NCI-H1092 (cell line): ENCODE measurements at places on chromosomes 12 and 14.

GRCh38 chr14:86513564-86513963 lies 983.6 kb downstream of the FLRT2 start:
- DNase-seq = no peak

DNA sequence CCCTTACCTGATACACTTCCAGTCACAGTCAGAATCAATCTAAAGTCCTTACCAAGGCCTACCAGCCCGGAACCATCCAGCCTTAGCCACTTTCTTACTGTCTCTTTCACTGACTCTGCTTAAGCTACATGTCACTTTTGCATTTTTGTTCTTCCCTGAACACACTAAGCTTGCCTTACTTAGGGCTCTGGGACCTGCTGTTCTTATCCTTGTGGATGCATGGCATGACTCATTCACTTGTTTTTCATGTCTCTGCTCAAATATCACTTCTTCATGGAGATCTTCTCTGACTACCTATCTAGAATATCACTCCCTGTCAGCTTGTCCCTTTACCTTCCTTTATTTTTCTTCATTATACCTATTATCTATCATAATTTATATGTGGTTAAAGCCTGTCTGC lies 65.6 kb upstream of the ZDHHC17 start:
- no peak for DNase-seq

DNA sequence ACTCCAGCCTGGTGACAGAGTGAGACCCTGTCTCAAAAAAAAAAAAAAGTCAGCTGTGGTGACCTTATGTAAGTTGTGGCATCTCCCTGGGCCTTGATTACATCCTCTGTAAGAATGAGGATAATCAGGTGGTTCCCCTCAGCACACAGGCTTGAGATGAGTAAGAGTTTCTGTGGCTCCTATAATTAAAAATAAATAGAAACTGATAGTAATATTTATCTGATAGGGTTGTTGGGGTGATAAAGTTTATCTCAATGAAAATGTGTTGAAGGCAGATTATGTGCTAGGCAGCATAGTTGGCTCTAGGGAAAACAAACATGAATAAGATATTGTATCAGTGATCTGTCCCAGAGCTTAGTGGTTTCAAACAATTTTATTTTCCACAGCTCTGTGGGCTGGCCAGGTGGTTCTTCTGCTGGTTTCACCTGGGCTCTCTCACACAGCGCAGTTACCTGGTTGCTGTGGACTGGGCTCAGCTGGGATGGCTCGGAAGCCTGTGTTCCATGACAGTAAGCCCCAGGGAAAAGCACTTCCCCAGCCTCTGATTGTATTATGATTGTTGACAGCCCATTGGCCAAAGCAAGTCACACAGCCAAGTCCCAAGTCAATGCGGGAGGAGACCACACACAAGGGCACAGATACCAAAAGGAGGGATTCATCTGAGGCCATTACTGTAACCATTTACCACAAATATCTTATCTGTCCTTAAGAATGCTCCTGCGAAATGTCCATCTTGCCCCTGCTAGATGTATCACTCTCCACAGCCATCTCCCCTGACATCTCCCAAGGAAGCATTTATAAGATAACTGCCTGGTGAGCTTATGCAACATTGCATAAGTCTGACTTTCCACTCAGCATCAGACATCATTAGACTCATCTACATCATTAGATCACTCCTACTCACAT lies 151.7 kb downstream of the NUAK1 start:
- DNase-seq = no peak

- no peak for DNase-seq
Measured at GRCh38 chr12:116174006-116174405, 103.5 kb downstream of the MED13L start.

- no peak for DNase-seq
Measured at GRCh38 chr14:79581912-79582576, 629.3 kb downstream of the DIO2 start.

DNA sequence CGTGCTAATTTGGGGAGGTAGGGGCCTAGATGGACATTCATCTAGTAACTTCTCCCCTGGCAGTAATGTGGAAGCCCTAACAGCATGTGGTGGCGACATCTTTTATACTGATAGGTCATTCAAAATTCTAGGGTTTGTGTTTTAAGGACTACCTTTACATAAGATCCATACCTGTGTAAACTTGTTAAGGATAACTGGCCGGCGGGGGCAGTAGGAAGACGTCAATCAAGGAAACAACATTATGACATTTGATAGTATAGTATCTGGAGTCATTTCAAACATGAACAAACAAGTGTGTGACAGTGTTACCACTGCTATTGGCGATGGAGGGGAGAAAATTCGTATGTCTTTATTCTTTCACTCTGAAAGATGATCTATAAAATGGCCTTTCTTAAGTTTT lies 120.0 kb downstream of the TTLL5 start:
- DNase-seq = no peak

GRCh38 chr14:35333797-35334743 lies 41.9 kb downstream of the PSMA6 start:
- DNase-seq = no peak

GRCh38 chr14:64195199-64195598 lies 99.0 kb downstream of the ESR2 start:
- no peak for DNase-seq

GRCh38 chr14:88272390-88273269 lies 50.4 kb downstream of the KCNK10 start:
- no peak for DNase-seq

DNA sequence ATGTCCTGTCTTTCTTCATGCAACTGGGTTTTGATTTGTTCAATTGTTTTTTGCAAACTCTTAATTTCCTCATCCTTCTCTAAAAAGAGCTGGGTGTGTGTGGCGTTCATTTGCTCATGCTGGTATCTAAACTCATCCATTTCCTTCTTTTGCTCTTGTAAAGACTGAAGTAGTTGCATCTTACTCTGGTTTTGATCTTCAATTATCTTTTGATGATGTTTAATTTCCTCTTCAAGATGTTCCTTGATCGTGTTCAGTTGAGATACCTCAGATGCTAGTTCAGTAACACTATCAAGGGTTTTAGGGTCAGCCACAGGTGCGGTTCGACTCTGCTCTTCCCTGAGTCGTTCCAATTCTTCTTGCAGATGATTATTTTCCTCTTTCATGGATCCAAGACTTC lies 34.8 kb downstream of the TRIP11 start:
- no peak for DNase-seq

DNA sequence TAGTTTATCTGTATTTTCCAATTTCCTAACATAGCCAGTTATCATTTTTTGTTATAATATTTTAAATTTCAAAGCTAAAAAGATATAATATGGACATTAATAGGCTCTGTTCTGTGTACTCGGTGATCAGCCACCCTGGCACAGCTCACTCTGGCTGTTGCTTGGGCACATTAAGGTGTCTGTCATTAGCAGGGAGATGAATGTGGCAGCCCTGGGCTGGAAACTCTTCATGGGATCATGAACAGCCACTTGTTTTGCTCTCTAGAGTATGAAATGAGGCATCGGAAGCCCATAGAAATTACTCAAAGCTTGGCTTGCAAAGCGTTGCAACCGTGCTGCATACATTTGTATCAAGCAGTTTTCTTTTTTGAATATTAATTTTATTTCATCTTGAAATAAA lies 233.2 kb downstream of the DACT1 start:
- DNase-seq = no peak

GRCh38 chr14:103528587-103529382 lies at the start of gene TRMT61A:
Gene TRMT61A (plus strand): TSS chr14:103529196. CDS start chr14:103529979, 783 bp downstream.
- peak; percentile 87 for DNase-seq

DNA sequence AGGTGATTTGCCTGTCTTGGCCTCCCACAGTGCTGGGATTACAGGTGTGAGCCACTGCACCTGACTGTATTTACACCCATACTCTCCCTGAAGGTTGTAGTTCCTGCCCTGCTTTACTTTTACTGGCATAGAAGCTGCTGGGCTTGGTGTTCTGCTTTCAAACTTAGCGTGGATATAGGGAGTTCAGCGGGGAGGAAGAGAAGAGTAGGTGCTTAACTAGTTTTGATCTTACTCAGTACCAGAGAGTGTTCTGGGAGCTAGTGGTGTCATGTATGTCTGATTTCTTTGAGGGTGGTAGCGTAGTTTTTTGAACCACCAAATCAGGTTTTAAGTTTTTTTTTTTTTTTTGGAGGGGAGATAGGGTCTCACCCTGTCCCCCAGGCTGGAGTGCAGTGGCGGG lies 13.8 kb downstream of the RCOR1 start:
- no peak for DNase-seq

GRCh38 chr12:113500782-113501311 lies 29.2 kb upstream of the LHX5 start:
- DNase-seq = no peak

DNA sequence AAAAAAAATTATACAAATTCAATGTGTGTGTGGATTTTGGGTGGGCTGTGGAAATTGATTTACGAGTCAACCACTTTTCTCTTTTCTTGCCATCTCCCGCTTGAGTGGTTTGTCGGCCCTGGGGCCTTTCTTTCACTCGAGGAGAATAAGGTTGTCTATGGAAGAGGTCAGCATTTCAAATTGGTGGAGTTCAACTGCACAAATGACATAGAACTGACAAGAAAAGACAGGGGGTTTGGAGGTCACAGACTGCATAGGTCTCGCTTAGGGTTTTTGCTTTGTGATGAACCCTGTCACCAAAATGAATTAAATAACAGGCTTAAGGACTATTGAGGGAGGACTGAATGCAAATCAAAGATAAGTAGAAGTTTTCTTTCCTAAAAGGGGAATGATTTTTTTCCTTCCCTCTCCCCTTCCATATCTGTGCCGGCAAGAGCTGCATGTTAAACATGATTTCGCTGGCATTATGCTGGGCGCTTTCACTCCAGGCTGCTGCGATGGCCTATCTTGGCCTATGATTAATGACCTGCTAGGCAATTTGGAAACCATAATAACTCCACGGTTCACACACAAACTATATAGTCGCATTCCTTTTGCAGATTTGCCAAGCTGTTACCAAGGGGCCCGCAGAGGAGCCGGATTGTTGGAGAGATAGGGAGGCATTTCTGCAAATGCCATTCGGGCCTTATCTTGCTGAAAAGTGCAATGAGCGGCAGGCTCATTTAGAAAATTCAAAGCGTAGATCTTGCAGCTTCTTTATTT lies 20.7 kb downstream of the ASCL1 start:
- no peak for DNase-seq

DNA sequence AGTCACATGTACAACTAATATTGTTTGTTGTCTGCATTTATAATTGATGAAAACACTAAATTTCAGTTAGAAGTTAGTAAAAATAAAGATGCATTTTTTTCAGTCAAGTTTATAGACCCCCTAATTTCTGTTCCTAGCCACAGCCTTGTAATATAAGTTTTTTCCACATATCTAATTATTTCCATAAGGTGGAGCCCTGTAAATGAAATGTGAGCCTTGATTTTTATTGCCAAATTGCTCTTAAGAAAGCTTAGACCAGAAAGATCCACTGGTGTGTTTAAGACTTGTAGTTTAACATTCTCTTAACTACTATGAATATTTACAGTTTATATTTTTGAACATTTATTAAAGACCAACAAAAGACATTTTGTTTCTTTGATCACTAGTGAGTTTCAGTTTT lies 322.1 kb upstream of the RGS6 start:
- DNase-seq = no peak

- DNase-seq = no peak
Measured at GRCh38 chr12:130739571-130739970, 23.5 kb upstream of the RIMBP2 start.

GRCh38 chr12:30599608-30600007 lies 96.1 kb downstream of the IPO8 start:
- DNase-seq = peak; percentile 59

DNA sequence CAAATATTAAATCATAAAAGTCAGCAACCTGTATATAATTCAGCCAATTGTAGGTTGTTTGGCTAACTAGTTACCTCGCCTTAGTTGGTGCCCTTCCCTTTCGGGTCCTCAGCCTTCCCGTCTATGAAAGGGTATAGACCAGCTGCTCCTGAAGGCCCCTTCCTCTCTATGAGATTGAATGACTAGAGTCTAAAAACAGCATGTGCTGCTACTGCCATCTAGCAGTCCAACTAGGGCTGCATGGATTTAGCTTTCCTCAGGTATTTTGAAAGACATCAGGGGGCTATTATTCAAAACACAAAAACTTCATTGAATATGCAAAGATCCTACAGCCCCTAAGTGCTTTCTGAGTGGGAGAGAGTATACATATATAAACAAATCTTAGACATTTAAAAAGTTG lies 37.0 kb upstream of the TMEM263 start:
- DNase-seq = peak; percentile 21

- peak; percentile 42 for DNase-seq
Measured at GRCh38 chr12:126676434-126676833, 1590.5 kb upstream of the TMEM132C start.

GRCh38 chr14:74945261-74945851 lies 10.0 kb downstream of the PGF start:
- DNase-seq = no peak

DNA sequence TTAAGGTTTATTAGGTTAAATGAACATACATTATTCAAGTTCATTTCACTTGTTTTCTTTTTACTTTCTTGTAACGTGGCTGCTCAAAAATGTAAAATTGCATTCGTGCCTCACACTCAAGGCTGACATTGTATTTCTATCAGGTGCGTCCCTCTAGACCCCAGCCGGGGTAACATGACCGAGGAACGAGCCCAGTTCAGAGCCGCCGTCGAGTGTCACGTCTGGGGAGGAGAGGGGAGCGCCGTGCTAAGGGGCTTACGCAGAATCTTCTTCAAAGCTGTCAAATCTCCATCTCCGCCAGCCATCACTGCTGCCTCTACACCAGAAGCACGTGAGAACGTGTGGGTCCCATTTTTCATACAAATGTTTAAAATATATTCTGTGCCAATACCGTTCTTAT lies 170.6 kb downstream of the RIMBP2 start:
- no peak for DNase-seq

- no peak for DNase-seq
Measured at GRCh38 chr12:57514720-57515407, 5.5 kb downstream of the DDIT3 start.

DNA sequence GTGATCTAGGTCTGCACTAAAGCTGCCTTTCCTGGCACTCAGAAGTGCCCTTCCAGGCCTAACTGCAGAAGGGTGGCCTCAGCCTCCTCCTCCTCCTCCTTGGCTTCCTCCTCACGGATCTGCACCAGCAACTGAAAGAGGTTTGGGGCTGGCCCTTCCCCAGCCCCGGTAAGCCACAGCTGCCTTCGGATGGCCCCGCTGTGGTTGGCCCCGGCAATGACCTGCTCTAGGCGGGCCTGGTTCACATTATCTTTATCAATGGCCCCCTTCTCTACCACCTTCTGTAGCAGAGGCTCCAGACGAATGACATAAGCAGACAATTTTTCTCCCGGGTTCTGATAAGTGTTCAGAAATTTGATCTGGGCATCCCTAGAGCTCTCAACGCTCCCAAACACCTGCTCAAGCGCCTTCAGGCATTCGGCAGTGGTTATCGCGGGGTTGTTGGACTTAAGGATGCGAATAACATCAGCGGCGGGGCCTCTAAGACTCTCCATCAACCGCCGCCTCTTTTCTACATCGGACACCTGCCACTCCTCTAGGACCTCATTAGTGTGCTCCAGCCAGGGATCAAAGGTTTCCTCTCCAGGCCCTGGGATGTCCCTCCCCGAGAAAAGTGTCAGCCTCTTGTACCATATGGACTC lies 1.5 kb downstream of the PNMA1 start:
- DNase-seq = peak; percentile 24

- no peak for DNase-seq
Measured at GRCh38 chr12:112112409-112113133, 4.0 kb upstream of the NAA25 start.

- no peak for DNase-seq
Measured at GRCh38 chr12:129053232-129053631, 200.0 kb downstream of the GLT1D1 start.

- no peak for DNase-seq
Measured at GRCh38 chr14:50010752-50011151, 105.6 kb downstream of the VCPKMT start.

- DNase-seq = no peak
Measured at GRCh38 chr14:102616799-102617198, 24.4 kb downstream of the RCOR1 start.

- no peak for DNase-seq
Measured at GRCh38 chr12:25051171-25051570, 102.3 kb upstream of the BCAT1 start.
